Aorta (tissue), 5 donors: ENCODE measurements at places on chromosomes 3 and 15. TPM values are rescaled to one million over a fixed set of nuclear protein-coding genes. Genes with fewer than 3 reads are reported as not detected.
A peak's percentile ranks its signal among the peaks of the same experiment; 100 is the strongest.

Gene FRMD5
- 0.88 TPM for polyA plus RNA-seq

Gene JAGN1
- 26.0 TPM for polyA plus RNA-seq

Gene RTP4
- 1.1 TPM for polyA plus RNA-seq

Gene ASB14
- not detected for polyA plus RNA-seq

Gene VGLL3
- polyA plus RNA-seq, result 10.8 TPM

Gene HYKK
- 0.88 TPM for polyA plus RNA-seq

Gene ARHGEF26
- 24.5 TPM for polyA plus RNA-seq

Gene RTP2
- not detected for polyA plus RNA-seq

GRCh38 chr3:21654662-21655061 is 96.3 kb downstream of the ZNF385D start:
- DNase-seq, result no peak

GRCh38 chr15:75153565-75154276 is 48.0 kb upstream of the C15orf39 start:
- DNase-seq, result no peak

DNA sequence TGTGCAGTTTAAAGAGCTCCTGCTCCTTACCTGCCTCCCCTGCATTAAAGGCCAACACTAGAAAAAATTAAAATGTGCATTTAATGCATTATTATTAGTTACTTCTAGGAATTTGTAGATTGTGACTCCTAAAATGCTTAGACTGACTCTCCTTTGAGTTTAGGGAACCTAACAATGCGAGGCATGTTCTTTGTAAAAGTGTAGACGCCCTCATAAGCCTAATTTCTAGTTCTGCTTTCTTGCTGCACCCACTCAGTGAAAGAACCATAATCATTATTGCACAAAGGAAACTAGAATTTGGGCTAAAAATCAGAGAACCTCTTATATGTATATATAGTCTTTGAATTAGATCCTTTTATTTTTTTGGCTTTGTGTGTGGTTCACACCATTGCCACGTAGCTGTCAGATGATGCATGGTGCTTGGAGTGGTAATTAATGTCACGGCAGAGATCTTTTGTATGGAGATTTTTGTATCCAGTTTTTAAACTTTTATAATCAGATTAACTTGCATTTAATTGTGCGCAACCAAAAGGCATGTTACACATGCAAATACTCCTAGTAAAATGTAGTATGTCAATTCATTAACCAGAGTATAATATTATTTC is 710 bp downstream of the ABHD10 start:
- DNase-seq, result no peak

DNA sequence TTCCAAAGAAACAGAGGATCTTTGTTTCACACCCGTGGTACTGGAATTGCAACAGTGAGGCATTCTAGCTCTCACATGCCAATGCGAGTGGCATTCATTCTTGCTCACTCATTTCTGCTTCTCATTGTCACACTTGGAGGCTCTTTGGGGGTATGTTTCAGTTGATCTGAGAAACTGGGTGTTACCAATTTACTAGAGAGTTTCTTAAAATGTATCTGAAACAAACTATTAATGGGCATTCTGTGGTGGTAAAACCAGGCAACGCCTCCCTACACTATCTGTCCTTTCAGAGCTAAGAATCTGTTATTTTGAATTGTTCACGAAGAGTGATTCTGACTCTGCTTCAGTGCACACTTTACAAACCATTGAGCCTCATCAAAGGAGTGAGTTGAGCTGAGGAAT is 140.6 kb upstream of the BHLHE40 start:
- DNase-seq, result no peak

DNA sequence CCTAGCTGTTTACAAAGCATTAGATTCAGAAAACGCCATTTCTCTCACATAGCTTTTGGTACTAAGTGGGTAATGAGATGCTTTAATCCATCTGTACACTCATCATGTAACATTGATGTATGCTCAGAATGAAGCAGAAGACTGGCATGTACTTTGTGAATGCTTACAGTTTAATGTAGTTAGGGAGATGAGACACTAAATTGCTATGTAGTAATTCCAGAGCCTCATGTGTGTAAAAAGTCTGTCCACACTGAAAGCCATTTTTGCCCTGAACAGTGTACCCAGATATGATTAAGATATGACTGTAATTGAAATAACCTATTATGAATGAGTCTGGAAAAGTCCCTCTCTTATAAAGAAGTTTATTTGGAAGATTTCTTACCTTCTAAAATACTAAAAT is 66.5 kb downstream of the ARMC8 start:
- no peak for DNase-seq

- peak; percentile 83 for DNase-seq
Measured at GRCh38 chr15:77974098-77974414, 103.5 kb downstream of the TBC1D2B start.

- DNase-seq, result no peak
Measured at GRCh38 chr3:141323936-141324704, 44.2 kb upstream of the ZBTB38 start.

GRCh38 chr15:80693682-80694610 is 1.2 kb upstream of the ABHD17C start:
- no peak for DNase-seq
